ENCODE measurements at places on chromosomes 1 and 21.

- DNase-seq = no peak
Measured at GRCh38 chr1:17244821-17245740, 3.8 kb upstream of the PADI3 start.

GRCh38 chr21:31343680-31344480 is at the start of gene TIAM1:
Gene TIAM1 (minus strand): TSS chr21:31344261. CDS start chr21:31266972, 77,289 bp downstream.
- DNase-seq = no peak

- no peak for DNase-seq
Measured at GRCh38 chr1:203244776-203245175, 15.3 kb upstream of the CHIT1 start.

- DNase-seq = no peak
Measured at GRCh38 chr1:2001773-2002411, 1.7 kb downstream of the CFAP74 start.

- no peak for DNase-seq
Measured at GRCh38 chr21:44994695-44995342, 55.0 kb downstream of the SLX9 start.

DNA sequence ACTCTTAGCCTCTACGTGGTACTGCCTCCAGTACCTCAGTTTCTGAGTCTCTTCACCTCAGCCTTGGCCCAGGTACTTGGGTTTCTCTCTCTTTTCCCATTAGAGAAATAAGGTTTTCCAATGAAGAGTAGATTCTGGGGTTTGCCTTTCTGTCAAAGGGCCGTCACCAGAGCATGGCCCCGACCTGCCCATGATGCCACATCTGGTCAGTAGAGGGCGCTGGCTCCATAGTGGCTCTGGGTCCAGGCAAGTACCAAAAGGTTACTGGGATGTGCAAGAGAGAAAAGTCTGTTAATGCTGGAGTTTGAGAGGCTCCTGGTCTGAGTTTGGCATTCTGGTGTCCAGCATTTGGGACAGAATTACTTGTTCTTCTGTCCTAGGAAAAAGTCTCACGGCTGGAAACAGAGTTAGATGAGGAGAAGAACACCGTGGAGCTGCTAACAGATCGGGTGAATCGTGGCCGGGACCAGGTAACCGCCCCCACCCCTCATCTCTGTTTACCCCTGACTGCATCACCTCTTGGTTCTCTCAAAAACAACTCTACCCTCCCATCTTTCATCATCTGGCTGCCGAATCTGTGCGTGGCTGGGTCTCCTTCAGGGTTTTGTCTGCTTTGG is 5.3 kb upstream of the TUFT1 start:
- peak; percentile 39 for DNase-seq

- no peak for DNase-seq
Measured at GRCh38 chr1:67018574-67018973, 35.4 kb downstream of the SLC35D1 start.

GRCh38 chr21:43351501-43352153 is 75.3 kb downstream of the SIK1 start:
- DNase-seq = no peak

DNA sequence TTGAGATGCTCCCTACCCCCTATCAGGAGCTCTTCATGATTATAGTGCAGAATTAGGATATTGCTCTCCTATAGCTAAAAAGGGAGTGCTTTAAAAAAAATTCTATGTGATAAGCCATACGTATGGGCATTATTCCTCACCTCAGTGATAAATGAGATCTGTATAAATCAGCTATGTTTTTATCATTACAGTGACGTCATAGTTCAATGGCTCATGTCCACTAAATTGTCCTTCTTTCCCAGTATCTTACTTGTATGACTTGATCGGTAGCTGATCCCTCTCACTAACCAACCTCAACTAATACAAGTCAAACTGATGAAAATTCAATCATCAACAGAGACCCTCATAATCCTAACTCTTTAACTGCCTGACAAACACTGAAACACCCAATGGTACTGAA is 93.3 kb downstream of the TBX15 start:
- DNase-seq = no peak

- DNase-seq = no peak
Measured at GRCh38 chr1:164756741-164757140, 197.8 kb downstream of the PBX1 start.

DNA sequence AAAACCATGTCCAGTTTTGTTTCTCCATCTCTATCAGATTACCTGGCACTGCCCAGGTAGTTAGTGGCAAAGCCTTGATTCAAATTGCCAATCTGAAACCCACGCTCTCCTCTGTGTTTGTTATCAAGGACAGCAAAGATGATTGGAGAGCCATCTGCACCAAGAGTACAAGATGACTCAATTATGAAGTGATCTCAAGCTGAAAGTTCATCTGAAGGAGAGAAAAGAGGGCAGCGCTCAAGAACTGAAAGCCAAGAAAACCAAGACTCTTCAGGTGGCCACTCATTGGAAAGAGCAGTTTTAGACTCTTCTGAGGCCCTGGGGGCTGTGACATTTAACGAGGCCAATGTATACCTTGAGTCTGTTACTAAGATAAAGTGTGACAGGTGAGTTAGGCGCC is 13.8 kb downstream of the RXRG start:
- no peak for DNase-seq

- DNase-seq = no peak
Measured at GRCh38 chr21:34690041-34690792, 21.4 kb downstream of the CLIC6 start.

DNA sequence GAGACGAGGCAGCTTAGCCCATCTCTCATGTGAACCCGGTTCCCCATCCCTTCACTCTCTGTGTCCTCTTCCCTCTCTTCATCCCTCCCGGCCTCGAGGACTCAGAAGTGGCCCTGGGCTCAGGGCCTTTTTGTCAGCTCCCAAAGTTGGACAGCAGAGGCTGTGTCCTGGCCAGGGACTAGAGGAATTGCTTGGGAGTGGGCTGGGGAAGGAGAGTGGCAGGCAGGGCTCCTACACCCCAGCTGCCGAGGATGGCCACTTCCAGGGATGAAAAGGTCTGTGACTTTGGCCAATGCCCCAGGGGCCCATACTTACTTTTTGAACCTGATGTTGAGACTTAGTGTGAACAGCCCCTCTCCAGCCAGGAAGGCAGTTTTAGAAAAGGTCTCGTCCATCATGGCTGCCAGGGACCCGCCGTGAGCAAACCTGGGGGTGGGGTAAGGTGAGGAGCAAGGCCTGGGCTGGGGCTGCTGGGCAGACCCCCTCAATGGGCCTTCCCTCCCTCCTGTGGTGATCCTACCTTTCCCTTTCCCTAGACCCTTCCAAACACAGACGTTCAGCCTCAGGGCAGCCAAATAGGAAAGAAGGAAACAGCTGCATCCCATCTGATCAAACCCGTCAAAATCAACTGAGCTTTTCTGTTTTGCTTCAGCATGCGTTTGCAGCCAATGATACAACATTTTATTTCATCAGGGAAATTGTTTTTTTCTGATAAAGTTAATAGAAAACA is 5.5 kb downstream of the THEM5 start:
- no peak for DNase-seq

DNA sequence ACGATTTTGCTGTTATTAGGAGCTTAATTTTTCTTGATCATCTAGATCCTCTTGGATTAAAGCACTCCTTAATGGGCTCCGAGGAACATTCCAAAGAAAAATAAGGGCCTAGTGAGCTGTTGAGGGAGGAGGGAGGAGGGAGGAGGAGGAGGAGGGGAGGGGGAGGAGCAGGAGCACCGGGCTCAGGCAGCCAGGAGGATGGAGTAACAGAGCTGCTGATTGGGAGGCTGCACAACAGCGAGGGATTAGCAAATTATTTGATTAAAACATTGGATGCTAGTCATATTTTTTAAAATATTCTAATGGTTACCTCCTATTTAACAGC is 302.1 kb upstream of the RRP15 start:
- DNase-seq = no peak

GRCh38 chr1:2405588-2406295 is 6.6 kb downstream of the PEX10 start:
- no peak for DNase-seq

- DNase-seq = no peak
Measured at GRCh38 chr1:224589006-224589405, 27.1 kb upstream of the CNIH3 start.

DNA sequence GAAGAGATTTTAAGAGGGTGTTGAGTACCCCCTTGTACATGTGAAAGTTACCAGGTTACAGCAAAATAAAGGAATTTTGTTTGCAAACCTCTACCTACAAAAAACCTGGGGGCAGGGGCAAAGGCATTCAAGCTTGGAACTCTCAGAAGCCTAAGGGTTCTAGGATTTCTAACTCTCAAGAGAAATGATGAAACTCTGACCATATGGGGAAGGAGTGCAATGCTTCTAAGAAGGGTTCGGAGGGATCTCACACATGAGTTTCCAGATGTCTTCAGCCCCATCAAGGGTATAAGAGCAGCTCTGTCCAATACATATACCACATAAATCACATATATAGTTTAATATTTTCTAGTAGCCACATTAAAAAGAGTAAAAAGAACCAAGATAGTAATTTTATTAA is 7.3 kb upstream of the FCGR2A start:
- DNase-seq = no peak
